Bronchial smooth muscle cell (primary cell): ENCODE measurements at places on chromosomes 7 and 10. TPM values are rescaled to one million over a fixed set of nuclear protein-coding genes. Genes with fewer than 3 reads are reported as not detected.

The KCND2 gene
- total RNA-seq: 3.3 and 5.0 TPM in 2 replicates

The TFPI2 gene
- total RNA-seq: 1.9 and 26.3 TPM in 2 replicates

The SDK1 gene
- total RNA-seq: 1.4 and 7.8 TPM in 2 replicates

The GRID2IP gene
- total RNA-seq: under 0.01 TPM in 1 of 2 replicates, not detected in the other

The TMEM130 gene
- 0.69 and 1.3 TPM in 2 replicates for total RNA-seq

The SPAM1 gene
- not detected in 2 replicates for total RNA-seq

The ZPBP gene
- not detected in 2 replicates for total RNA-seq

The OPALIN gene
- total RNA-seq: not detected in 2 replicates

The ADAMTS14 gene
- 3.3 and 22.9 TPM in 2 replicates for total RNA-seq

The CDHR1 gene
- total RNA-seq: not detected in 2 replicates

The C7orf57 gene
- not detected in 2 replicates for total RNA-seq

The PIP gene
- not detected in 2 replicates for total RNA-seq

The SPOCK2 gene
- 0.95 and 2.0 TPM in 2 replicates for total RNA-seq

The ITIH2 gene
- total RNA-seq: not detected in 2 replicates

The PPP1R3C gene
- 125 and 167 TPM in 2 replicates for total RNA-seq

The RTKN2 gene
- 0.17 and 0.47 TPM in 2 replicates for total RNA-seq

The POLL gene
- total RNA-seq: 9.1 and 9.8 TPM in 2 replicates

The TBXAS1 gene
- 2.1 and 3.0 TPM in 2 replicates for total RNA-seq

The TMEM176A gene
- not detected in 2 replicates for total RNA-seq

The FANK1 gene
- 6.0 and 8.5 TPM in 2 replicates for total RNA-seq

The GPR158 gene
- under 0.01 TPM in 1 of 2 replicates, not detected in the other for total RNA-seq

The SAMD8 gene
- total RNA-seq: 23.6 and 31.7 TPM in 2 replicates

The ELN gene
- 6.5 and 19.7 TPM in 2 replicates for total RNA-seq

The RELN gene
- 0.63 and 9.4 TPM in 2 replicates for total RNA-seq

The TDRD1 gene
- total RNA-seq: 0.16 TPM in 1 of 2 replicates, not detected in the other

The HABP2 gene
- not detected in 2 replicates for total RNA-seq

The COL28A1 gene
- total RNA-seq: 0.09 and 0.16 TPM in 2 replicates

The GRID1 gene
- total RNA-seq: not detected in 2 replicates

The SYCE1 gene
- under 0.01 TPM in 1 of 2 replicates, not detected in the other for total RNA-seq

The NEBL gene
- 0.16 and 0.34 TPM in 2 replicates for total RNA-seq

The PVRIG gene
- not detected in 2 replicates for total RNA-seq

The TMEM273 gene
- not detected in 2 replicates for total RNA-seq

The FFAR4 gene
- not detected in 2 replicates for total RNA-seq

The RADIL gene
- 0.26 and 0.32 TPM in 2 replicates for total RNA-seq

The VIPR2 gene
- total RNA-seq: not detected in 2 replicates

The C10orf62 gene
- not detected in 2 replicates for total RNA-seq

The TRUB1 gene
- 17.7 and 22.4 TPM in 2 replicates for total RNA-seq

The FBXL15 gene
- 7.0 and 8.2 TPM in 2 replicates for total RNA-seq

The ADIRF gene
- 197 and 447 TPM in 2 replicates for total RNA-seq

The KCNH2 gene
- total RNA-seq: under 0.01 and 0.17 TPM in 2 replicates

The IKZF5 gene
- total RNA-seq: 1.2 and 2.2 TPM in 2 replicates

The AASS gene
- 22.4 and 33.1 TPM in 2 replicates for total RNA-seq

The CFAP70 gene
- 1.4 and 2.1 TPM in 2 replicates for total RNA-seq

The HYAL4 gene
- not detected in 2 replicates for total RNA-seq

The COL1A2 gene
- 4,873 and 6,723 TPM in 2 replicates for total RNA-seq

The NKX2-3 gene
- not detected in 2 replicates for total RNA-seq

The ANKRD2 gene
- total RNA-seq: 0.16 and 4.9 TPM in 2 replicates

The HOXA3 gene
- 1.3 and 2.4 TPM in 2 replicates for total RNA-seq

The IGF2BP3 gene
- total RNA-seq: 21.9 and 52.6 TPM in 2 replicates

The EBLN1 gene
- not detected in 2 replicates for total RNA-seq

The CUTC gene
- total RNA-seq: 11.8 and 17.1 TPM in 2 replicates

The DMBT1 gene
- under 0.01 TPM in 2 replicates for total RNA-seq

The WIPF3 gene
- total RNA-seq: under 0.01 TPM in 1 of 2 replicates, not detected in the other

The WEE2 gene
- 0.17 TPM in 1 of 2 replicates, not detected in the other for total RNA-seq

The SLC16A12 gene
- total RNA-seq: under 0.01 and 0.16 TPM in 2 replicates

The AKR1D1 gene
- total RNA-seq: not detected in 2 replicates

The PKD2L1 gene
- total RNA-seq: not detected in 2 replicates

The GNAI1 gene
- total RNA-seq: 22.2 and 35.8 TPM in 2 replicates
